Fibroblast of mammary gland (primary cell): ENCODE measurements at places on chromosomes 16 and 17.
A peak's percentile ranks its signal among the peaks of the same experiment; 100 is the strongest.

DNA sequence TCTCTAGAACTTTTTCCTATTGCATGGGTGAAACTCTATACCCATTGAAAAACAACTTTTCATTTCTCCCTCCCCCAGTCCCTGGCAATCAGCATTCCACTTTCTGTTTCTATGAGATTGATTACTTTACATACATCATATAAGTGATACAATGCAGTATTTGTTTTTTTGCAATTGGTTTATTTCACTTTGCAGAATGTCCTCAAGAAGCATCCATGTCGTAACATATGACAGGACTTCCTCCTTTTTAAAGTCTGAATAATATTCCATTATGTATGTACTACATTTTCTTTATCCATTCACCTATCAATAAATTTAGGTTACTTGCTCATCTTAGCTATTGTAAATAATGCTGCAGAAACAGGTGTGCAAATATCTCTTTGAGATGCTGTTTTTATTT lies 8.8 kb downstream of the IL21R start:
- no peak for DNase-seq

- DNase-seq: no peak
Measured at GRCh38 chr17:66885417-66885816, 50.5 kb downstream of the CACNG5 start.

- DNase-seq: peak; percentile 69
Measured at GRCh38 chr16:23510164-23510914, at the start of gene GGA2. Gene GGA2, minus strand, starts transcription at chr16:23510494. Its CDS starts 83 bp downstream, at chr16:23510411.

GRCh38 chr17:75301049-75301448 lies 11.8 kb upstream of the SLC25A19 start:
- no peak for DNase-seq

GRCh38 chr17:37605081-37605480 lies 4.1 kb downstream of the SYNRG start:
- DNase-seq: no peak

DNA sequence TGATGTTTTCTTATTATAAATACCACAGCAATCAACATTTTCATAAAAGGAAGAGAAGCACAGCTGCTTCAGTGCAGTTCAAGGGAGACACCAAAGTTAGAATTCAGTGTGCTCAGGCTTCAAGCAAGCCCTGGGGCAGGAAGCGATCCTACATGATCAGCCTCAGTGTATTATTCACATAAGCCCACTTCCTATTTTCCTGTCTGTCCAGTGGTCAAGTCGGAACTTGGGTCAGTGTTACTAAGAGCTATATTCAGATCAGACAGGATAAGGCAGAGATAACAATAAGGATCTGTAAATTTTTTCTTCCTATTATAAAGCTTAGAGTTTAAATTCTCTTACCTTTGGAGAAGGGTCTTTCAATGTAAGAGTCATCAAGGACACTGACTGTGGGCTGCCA lies 12.9 kb downstream of the HEATR6 start:
- DNase-seq: no peak

DNA sequence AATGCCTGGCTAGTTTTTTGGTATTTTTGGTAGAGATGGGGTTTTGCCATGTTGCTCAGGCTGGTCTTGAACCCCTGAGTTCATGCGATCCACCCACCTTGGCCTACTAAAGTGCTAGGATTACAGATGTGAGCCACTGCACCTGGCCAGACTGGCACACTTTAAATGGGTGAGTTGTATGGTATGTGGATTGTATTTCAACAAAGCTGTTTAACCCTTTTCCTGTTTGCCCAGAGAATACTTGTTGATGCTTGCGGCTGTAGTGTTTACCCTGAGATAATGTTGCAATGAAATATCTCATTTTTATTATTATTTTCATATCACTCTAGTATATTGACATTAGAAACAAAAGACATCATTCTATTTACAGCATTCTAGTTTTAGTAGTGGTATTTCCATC lies 17.1 kb upstream of the TMEM94 start:
- DNase-seq: no peak

DNA sequence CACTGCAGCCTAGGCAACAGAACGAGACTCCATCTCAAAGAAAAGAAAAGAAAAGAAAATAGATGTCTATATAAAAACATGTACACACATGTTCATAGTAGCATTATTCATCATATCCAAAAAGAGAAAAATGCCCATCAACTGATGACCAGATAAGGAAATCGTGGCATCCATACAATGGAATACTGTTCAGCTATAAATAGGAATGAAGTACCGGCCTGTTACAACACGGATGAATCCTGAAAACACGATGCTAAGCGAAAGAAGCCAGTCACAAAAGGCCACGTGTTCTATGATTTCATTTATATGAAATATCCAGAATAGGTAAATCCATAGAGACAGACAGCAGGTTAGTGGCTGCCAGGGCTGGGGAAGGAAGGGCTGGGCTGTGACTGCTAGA lies 65.8 kb downstream of the TBC1D16 start:
- no peak for DNase-seq

GRCh38 chr16:23523876-23524385 lies 13.6 kb upstream of the GGA2 start:
- DNase-seq: no peak
